ENCODE measurements at places on chromosomes 11 and 22. TPM values are rescaled to one million over a fixed set of nuclear protein-coding genes. Genes with fewer than 3 reads are reported as not detected.

DNA sequence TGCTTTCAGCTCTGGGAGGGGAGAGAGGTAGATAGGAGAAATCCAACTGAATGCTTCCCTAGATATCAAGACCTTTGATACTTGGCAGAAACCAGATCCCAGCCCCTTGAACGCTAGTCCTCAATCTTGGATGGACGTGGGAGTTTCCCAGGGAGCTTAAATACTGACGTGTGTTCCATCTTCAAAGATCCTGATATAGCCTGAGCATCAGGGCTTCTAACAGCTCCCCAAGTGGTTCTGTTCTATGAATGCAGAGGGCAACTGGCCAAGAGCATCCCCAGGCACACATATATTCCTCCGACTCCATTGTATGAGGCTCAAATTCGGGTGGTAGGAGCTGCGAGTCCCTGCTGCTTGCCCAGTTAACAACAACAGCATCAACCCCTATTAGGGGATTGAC is 8.7 kb upstream of the ACCS start:
- no peak for DNase-seq

DNA sequence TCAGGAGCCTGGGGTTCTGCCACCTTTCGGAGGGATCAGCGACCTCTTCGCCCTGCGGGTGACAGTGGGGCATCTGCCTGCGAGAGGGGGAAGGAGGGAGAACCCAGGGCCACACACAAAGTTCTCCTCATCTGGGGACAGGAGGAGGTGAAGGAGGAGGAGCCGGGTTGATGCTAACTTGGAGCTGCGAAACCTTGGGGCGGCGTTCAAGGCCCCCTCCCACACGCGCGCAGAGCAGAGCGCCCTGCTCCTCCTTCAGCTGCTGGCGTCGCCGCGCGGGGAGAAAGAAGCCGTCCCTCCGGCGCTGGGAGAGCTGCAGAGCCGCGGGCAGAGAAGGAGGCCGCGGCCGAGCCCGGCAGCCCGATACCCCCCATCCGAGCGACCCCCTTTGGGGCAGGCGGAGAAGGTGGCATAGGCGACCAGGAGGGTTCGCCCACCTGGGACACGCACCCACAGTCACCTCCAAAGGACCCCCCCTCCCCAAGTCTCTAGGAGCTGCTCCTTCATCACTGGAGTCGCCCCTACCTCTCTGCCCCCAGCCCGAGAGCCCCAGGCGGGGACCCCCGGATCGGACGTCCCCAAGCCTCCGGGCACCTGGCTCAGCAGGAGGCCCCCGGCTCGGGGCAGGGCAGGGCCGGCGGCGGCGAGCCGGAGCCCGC is at the start of gene RASD2:
Gene RASD2 (plus strand): TSS at position 237 of the 659 bp plus-strand sequence. CDS start 5,979 bp downstream, outside the sequence.
- peak; percentile 53 for DNase-seq

- DNase-seq = no peak
Measured at GRCh38 chr11:103997082-103997481, 39.4 kb upstream of the DDI1 start.

DNA sequence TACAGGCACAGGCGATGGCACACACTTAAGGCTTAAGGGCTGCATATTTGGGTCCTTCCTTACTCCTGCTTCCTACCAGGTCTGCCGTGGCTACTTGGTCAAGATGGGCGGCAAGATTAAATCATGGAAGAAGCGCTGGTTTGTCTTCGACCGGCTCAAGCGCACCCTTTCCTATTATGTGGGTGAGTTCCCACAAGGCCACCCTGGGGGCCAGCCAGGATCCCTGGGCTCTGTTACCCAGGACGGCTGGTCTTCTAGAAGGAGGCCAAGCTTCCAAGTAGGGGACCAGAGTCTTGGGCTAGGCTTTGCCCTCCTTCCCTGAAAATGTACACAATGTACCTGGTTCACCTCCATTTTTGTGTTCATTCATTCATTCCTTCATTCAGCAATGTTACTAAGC is 29.1 kb downstream of the TREH start:
- DNase-seq = peak; percentile 12

GRCh38 chr11:64244966-64245365 is 1.8 kb downstream of the PPP1R14B start:
- DNase-seq = no peak

DNA sequence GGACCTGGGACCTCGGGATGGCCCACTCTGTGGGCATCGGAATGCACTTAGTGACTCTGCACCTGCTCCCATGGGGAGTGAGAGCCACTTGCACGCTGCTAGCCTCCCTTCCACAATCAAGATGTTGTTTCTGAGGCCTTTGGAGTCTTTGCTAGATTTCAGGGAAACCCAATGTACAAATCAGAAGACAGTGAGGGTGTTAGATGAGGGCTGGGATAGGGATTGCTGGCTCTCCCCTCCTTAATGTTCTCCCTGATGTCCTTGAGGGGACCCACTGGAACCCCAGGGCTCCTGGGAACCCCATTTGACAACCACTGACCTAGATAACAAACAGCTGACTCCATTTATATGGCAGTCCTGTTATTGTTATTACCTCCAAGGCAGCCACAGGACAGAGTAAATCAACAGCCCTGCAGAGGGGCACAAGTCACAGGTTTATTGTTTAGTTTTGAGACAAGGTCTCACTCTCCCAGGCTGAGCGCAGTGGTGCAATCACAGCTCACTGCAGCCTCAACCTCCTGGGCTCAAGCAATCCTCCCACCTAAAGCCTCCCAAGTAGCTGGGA is 31.3 kb upstream of the COMT start:
- no peak for DNase-seq

DNA sequence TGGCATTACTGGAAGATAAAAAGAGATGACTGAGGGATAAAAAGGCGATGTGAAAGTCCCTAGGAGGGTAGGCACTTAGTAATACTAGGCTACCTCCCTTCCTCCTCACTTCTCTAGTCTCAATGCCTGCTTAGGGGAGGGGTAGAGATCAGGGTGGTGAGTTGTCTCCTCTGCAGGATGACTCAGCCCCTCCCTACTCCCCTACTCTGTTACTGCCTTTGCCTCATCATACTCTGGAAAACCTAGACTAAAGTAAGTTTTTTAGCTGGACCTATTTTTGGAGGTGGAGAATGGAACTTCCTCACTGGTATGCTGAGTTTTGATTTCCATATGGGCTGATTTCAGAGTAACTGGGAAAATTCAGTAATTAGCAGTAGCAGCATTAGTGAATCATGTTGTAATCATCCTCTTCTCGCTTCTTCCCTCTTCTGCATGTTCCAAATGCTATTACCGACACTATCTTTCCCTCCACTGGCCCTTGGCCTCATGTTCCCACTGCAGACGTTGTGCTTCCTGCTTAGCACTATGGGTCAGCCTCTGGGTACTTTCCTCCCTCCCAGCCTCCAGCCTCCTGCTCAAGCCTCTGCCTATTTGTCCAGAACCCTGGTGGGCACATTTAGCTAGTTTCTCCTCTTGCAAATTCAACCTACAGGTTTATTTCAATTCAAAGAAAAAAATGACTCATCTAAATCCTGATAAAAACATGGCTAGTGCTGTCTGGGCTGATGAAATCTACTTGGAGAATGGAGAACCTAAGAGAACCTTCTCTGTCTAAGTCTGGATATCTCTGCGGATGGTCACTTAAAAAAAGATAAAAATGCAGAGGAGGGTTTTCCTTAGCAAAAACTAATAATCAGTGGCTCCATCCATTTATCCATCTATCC is 281.7 kb downstream of the ST3GAL4 start:
- no peak for DNase-seq

GRCh38 chr22:38941488-38941987 is 15.9 kb upstream of the APOBEC3A start:
- DNase-seq = no peak

DNA sequence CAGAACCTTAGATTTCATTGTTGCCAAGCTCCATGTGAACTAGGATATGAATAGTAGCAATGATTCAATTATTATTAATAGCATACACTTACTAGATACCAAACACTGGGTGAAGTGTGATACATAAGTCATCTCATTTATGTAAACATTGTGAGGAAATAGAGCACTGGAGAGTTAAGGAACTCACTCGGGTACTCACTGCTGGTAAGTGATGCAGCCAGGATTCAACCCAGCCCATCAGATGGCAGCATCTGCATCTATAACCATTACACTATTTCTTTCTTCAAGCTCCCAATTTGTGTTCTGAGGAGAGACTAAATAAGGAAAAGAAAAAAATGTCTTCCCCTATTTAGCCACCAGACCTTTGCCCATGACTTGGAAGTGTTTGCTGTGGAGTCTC is 10.2 kb upstream of the ALG8 start:
- no peak for DNase-seq

- DNase-seq = peak; percentile 18
Measured at GRCh38 chr11:67648140-67648795, 2.3 kb downstream of the ACY3 start.

GRCh38 chr22:46829941-46830715 is 67.7 kb downstream of the TBC1D22A start:
- peak; percentile 71 for DNase-seq

- DNase-seq = no peak
Measured at GRCh38 chr11:3913921-3914320, 58.5 kb downstream of the STIM1 start.

GRCh38 chr11:107859459-107860239 is 1.1 kb upstream of the SLC35F2 start:
- DNase-seq = peak; percentile 56

DNA sequence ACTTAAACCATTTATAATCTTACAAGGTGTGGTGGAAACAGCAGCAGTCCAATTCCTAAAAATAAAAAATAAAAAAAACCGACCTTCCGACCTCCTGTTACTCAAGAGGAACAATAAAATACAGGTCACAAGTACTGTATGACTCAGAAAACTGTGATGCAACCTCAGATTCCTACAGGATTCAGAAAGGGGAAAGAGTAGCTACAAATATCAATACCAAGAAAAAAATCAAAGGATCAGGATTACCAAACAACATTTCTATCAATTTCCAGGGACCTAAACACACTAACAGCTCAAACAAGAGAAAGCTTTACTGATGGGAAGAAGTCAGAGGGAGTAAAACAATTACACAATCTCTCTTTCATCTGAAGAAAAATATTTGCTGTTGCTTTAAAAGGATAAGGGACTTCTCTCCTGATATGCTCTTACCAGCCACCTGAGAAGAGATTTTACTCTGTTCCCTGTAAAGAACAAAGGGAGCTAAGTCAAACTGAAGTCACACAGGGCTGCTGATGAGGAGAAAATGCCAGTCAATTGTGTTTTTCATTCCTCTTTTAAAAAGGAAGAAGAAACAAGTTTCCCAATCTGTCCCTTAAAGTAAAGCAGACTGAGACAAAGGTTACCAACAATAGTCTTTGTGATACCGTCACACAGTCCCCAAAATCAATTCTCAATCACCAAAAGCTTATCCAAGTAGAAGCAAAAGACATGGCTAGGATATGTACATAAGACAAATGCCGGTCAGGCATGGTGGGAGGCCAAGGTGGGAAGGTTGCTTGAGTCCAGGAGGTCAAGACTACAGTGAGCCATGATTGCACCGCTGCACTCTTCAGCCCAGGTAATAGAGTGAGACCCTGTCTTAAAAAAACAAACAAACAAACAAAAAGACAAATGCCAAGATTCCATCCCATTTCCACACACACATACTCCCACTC is 39.3 kb downstream of the AMBRA1 start:
- no peak for DNase-seq

DNA sequence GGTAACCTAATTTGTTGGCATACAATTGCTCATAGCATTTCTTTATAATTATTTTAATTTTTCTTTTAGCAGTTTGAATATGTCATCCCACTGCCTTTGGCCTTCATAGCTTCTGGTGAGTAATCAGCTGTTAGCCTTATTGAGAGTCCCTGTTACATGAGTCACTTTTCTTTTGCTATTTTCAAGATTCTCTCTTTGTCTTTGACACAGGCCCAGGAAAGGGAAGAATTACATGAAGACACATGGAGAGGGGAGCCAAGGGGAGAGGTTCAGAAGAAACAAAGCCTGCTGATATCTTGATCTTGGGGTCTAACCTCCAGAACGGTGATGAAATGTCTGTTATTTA is 418.2 kb downstream of the METTL15 start:
- no peak for DNase-seq

DNA sequence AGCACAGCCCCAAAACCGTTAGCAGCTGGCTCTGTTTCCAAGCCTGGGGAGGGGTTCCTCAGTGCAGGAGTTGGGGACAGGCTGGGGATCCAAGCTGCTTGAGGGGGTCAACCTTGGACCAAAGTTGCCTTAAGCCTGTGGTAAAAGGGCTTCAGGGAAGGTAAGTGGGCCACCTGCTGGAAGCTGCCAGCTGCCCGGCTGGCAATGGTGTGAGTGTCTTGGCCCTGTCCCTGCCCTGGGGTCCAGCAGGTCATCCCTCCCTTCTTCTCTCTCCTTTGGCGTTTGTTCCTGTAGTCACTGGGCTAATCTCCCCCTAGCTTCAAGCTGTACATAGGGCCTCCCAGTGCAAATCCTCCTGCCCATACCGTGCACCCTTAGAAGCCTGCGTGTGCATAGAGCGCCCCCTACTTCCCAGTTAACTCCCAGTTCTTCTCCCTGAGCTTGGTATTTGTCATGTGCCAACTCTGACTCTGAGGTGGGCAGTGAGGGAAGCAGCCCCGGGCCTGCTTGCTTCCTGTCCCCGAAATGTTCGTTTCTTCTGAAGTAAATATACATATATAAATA is 4.4 kb downstream of the TMEM258 start:
- DNase-seq = no peak

- peak; percentile 75 for DNase-seq
Measured at GRCh38 chr22:30968015-30968923, at the start of gene MORC2. Gene MORC2 (minus strand): TSS chr22:30968774. CDS start chr22:30967889, 885 bp downstream.

ANKK1 gene
- 0.10 TPM for total RNA-seq

TEX12 gene
- not detected for total RNA-seq

IL17RA gene
- 15.4 TPM for total RNA-seq

NFAM1 gene
- total RNA-seq = 2.6 TPM

FADS2 gene
- 26.3 TPM for total RNA-seq

GRIA4 gene
- not detected for total RNA-seq

Measured in left cardiac atrium (tissue), 4 donors.